ENCODE measurements at places on chromosomes 5 and 9. TPM values are rescaled to one million over a fixed set of nuclear protein-coding genes. Genes with fewer than 3 reads are reported as not detected.

Gene CCL27
- total RNA-seq = 0.69 TPM

Gene LRRC26
- not detected for total RNA-seq

Gene PCDHGA11
- 18.9 TPM for total RNA-seq

Gene CTXN3
- 8.5 TPM for total RNA-seq

Gene SIT1
- not detected for total RNA-seq

Gene SPINK7
- total RNA-seq = not detected

Gene HCN1
- 13.4 TPM for total RNA-seq

Gene ADGRD2
- 0.46 TPM for total RNA-seq

Gene ARL14EPL
- total RNA-seq = not detected

Gene LRRC14B
- total RNA-seq = 3.2 TPM

Gene SLC34A1
- total RNA-seq = not detected

Gene CLIC3
- total RNA-seq = not detected

Gene CA9
- 1.2 TPM for total RNA-seq

Gene FOXD4L3
- 0.23 TPM for total RNA-seq

Gene TMEM215
- total RNA-seq = 9.0 TPM

Gene ADRB2
- total RNA-seq = 2.1 TPM

Gene PRSS3
- total RNA-seq = 5.3 TPM

Gene PCDH12
- total RNA-seq = 3.2 TPM

Gene SELENOP
- total RNA-seq = 51.7 TPM

Gene PCDHB5
- total RNA-seq = 11.1 TPM

Gene ERMP1
- 23.3 TPM for total RNA-seq

Gene TMEM171
- total RNA-seq = 0.23 TPM

Gene TSSK1B
- total RNA-seq = not detected

Gene MORN5
- total RNA-seq = 7.8 TPM

Gene RFK
- 113 TPM for total RNA-seq

Gene ELAVL2
- 351 TPM for total RNA-seq

Gene SYK
- 4.2 TPM for total RNA-seq

Gene GIN1
- total RNA-seq = 14.3 TPM

Gene PCDHGA8
- total RNA-seq = 6.9 TPM

Gene GFI1B
- total RNA-seq = 0.23 TPM

Gene IFNA21
- not detected for total RNA-seq

Gene DOCK2
- total RNA-seq = 8.1 TPM

Gene FGFR4
- total RNA-seq = 1.6 TPM

Gene PKD2L2
- total RNA-seq = 0.46 TPM

Gene N4BP3
- total RNA-seq = 12.5 TPM

Gene GDF9
- 1.8 TPM for total RNA-seq

Gene HMCN2
- total RNA-seq = 0.46 TPM

Gene NSD1
- total RNA-seq = 73.6 TPM

Gene IL3
- total RNA-seq = not detected

Gene ABCA1
- total RNA-seq = 32.5 TPM

Gene ERBIN
- 111 TPM for total RNA-seq

Gene ANKS6
- total RNA-seq = 6.7 TPM

Gene AGXT2
- total RNA-seq = 0.23 TPM

Gene PRDM9
- total RNA-seq = not detected

Gene FAT2
- 7.2 TPM for total RNA-seq

Gene C1QTNF3
- 16.1 TPM for total RNA-seq

Gene PCDHB3
- total RNA-seq = 13.6 TPM

Gene TMED7
- 125 TPM for total RNA-seq

Gene SPINK9
- total RNA-seq = not detected

Gene KIF12
- 0.92 TPM for total RNA-seq

Gene DMRT3
- total RNA-seq = not detected

Gene DENND1A
- 21.2 TPM for total RNA-seq

Gene FABP6
- total RNA-seq = 14.8 TPM

Gene PCDHB16
- total RNA-seq = 5.8 TPM

Gene CD74
- 18.7 TPM for total RNA-seq

Gene IQGAP2
- total RNA-seq = 21.2 TPM

Gene PCDHA9
- total RNA-seq = 11.3 TPM
